ENCODE measurements at places on chromosomes 4 and X. TPM values are rescaled to one million over a fixed set of nuclear protein-coding genes. Genes with fewer than 3 reads are reported as not detected.

The RBM47 gene
- total RNA-seq: 19.5 TPM

The FGFBP1 gene
- total RNA-seq: 3.4 TPM

The PLRG1 gene
- total RNA-seq: 59.6 TPM

The BCAP31 gene
- total RNA-seq: 359 TPM

The ZFP42 gene
- not detected for total RNA-seq

The GAGE2A gene
- total RNA-seq: not detected

The GIMD1 gene
- not detected for total RNA-seq

The TNMD gene
- not detected for total RNA-seq

The TLR10 gene
- total RNA-seq: 0.05 TPM

The SSX3 gene
- not detected for total RNA-seq

The RXFP1 gene
- total RNA-seq: not detected

The CSAG2 gene
- not detected for total RNA-seq

The MGARP gene
- total RNA-seq: 0.67 TPM

The C4orf54 gene
- total RNA-seq: not detected

The ADH6 gene
- total RNA-seq: not detected

The TRIM61 gene
- not detected for total RNA-seq

The NAA11 gene
- total RNA-seq: not detected

The RNF212 gene
- 1.2 TPM for total RNA-seq

The UGT2B15 gene
- 0.14 TPM for total RNA-seq

The TACR3 gene
- not detected for total RNA-seq

The SORBS2 gene
- 0.31 TPM for total RNA-seq
